ENCODE measurements at places on chromosomes 11 and 22. TPM values are rescaled to one million over a fixed set of nuclear protein-coding genes. Genes with fewer than 3 reads are reported as not detected.

GRCh38 chr11:66879000-66879399, 22.1 kb downstream of the LRFN4 start:
- H3K27me3 ChIP-seq: no peaks in the 10 kb centered on the region
- peaks cover 72% of the 10 kb centered on the region for H3K4me1 ChIP-seq
- no peak overlapping the region for H3K27ac ChIP-seq
- DNase-seq: no peak
- no peak overlapping the region for H3K4me3 ChIP-seq

Gene CRYBB3
- 0.13 TPM for total RNA-seq

DNA sequence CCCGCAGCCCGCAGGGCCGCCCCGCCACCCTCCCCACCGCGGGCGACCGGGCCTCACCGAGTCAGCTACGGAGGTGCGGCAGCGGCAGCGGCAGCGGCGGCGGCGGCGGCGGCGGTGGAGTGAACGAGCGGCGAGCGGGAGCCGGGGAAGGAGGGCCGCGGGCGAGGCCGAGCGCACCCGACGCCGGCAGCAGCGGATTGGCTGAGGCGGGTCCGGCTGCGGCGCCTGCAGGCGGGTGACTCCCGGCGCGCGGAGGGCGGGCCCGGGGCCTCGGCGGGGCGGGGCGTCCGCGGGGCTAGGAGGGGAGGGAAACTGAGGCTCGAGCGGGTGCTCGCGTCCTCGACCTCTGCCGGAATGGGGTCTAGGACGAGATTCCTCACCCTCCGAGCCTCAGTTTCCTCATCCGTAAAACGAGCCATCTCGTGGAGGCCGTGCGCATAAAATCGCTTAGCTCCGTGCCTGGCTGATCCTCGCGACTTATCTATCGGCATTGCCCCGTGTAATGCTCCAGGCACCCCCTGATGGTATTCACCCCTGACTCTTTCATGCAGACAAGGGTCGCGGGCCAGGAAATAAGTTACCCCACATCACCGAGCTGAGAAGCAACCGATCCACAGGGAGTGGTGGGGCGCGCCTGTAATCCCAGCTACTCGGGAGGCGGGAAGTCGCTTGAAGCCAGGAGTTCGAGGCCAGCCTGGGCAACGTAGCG, at the start of gene CPT1A:
CPT1A (minus strand) TSS at position 199 of the 709 bp plus-strand sequence. CDS start 26,442 bp downstream, outside the sequence.
- H3K4me3 ChIP-seq: peak within 1 kb of the TSS; percentile 62
- peaks cover 72% of the 10 kb centered on the region for H3K4me1 ChIP-seq
- H3K27me3 ChIP-seq: peaks cover 33% of the 10 kb centered on the region
- H3K36me3 ChIP-seq: no peaks in the 10 kb centered on the region

Gene APOBEC3B
- 1.7 TPM for total RNA-seq

DNA sequence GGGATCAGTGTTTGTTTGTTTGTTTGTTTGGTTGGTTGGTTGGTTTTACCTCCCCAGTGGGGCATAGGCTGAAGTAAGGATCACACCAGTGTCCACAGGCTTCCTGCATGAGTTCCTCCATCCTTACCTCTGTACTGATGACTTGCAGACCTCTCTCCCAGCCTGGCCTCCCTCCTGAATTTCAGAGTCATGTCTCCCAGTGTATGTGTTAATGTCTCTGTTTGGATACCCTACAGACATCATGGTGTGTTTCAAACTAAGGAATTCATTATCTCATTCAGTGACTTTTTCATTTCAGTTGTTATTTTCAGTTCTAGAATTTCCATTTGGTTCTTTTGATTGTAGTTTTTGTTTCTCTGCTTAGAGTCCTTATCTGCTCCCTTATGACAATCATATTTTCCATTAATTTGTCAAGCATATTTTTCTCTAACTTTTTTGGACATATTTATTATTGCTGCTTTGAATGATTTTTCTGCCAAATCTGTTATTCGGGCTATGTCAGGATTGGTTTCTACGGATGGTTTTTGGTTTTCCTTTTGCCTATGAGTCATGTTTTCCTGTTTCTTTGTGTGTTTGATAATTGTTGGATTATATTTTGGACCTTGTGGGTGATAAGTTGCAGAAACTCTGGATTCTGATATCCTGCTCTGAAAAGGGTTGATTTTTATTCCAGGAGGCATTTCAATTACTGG, 23.6 kb downstream of the MYEOV start:
- no peak for DNase-seq
- H3K4me1 ChIP-seq: peaks cover 40% of the 10 kb centered on the region
- no peak overlapping the region for H3K27ac ChIP-seq
- H3K4me3 ChIP-seq: no peak overlapping the region
- no peaks in the 10 kb centered on the region for H3K27me3 ChIP-seq

DNA sequence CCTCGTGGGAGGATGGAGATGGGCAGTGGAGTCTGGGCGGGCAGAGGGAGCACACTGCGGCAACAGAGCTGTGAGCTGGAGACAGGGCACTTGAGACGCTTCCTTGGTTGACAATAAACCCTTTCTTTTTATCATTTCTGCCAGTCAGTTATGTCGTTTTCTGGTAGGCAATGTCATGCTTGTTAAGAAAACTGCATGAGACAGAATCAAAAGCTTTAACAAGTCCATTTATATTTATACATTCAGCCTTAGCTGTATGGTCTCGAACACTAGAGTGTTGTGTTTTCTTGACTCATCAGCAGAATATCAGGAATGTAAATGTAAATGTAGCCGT, 31.9 kb downstream of the PPFIA1 start:
- no peak overlapping the region for H3K4me3 ChIP-seq
- peaks cover 6% of the 10 kb centered on the region for H3K36me3 ChIP-seq
- no peak for DNase-seq
- peaks cover 4% of the 10 kb centered on the region for H3K4me1 ChIP-seq
- H3K27ac ChIP-seq: no peak overlapping the region

GRCh38 chr11:115889712-115890111, 385.5 kb upstream of the CADM1 start:
- H3K4me1 ChIP-seq: peaks cover 9% of the 10 kb centered on the region
- no peak overlapping the region for H3K4me3 ChIP-seq
- H3K27me3 ChIP-seq: peaks cover 5% of the 10 kb centered on the region
- no peaks in the 10 kb centered on the region for H3K36me3 ChIP-seq
- no peak for DNase-seq

DNA sequence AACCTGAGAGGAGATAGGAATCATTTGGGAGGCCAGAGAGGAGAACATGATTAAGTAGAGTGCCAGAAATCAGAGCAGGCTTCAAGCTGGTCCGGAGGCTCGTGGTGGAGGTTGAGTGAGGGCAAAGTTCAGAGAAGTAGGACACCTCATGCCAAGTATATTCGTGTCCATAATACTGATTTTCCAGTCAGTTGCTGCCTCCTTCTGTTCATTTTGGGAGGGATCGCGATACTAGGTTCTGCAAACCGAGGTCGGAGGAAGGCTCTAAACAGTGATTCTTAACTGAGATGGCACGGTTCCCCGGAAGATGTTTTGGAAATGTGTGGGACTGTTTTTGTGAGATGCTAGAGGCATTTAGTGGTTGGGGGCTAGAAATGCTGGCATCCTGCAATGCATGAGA, 13.6 kb upstream of the CD3E start:
- no peaks in the 10 kb centered on the region for H3K36me3 ChIP-seq
- H3K4me1 ChIP-seq: no peaks in the 10 kb centered on the region
- H3K4me3 ChIP-seq: no peak overlapping the region
- peak; percentile 28 for DNase-seq
- peaks cover 5% of the 10 kb centered on the region for H3K27me3 ChIP-seq

GRCh38 chr22:42473484-42474193, 41.4 kb upstream of the NFAM1 start:
- DNase-seq: peak; percentile 54
- peaks cover 9% of the 10 kb centered on the region for H3K27me3 ChIP-seq
- H3K27ac ChIP-seq: no peak overlapping the region

GRCh38 chr11:41879214-41879613, 419.8 kb upstream of the LRRC4C start:
- no peaks in the 10 kb centered on the region for H3K36me3 ChIP-seq
- no peak overlapping the region for H3K4me3 ChIP-seq
- no peaks in the 10 kb centered on the region for H3K4me1 ChIP-seq
- no peak for DNase-seq

DNA sequence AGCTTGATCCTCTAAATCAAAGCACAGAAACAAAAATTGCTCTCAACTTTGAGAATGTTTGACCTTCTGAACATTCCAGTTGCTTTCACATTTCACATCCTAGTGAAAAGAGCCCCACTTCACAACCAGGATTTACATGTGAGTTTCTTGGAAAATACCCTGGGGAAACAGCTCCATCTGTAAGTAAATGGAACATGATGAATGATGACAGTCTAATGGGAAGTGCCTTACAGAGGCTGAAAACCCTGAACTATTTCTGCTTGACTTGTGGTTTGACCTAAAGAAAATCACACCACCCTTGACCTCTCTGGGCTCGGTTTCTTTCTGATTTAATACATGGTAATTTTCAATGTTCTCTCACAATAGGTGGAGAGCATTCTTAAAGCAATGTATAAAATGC, 499.4 kb upstream of the API5 start:
- H3K4me3 ChIP-seq: no peak overlapping the region
- H3K36me3 ChIP-seq: no peaks in the 10 kb centered on the region
- H3K4me1 ChIP-seq: no peaks in the 10 kb centered on the region
- no peaks in the 10 kb centered on the region for H3K27me3 ChIP-seq
- H3K27ac ChIP-seq: no peak overlapping the region
- DNase-seq: peak; percentile 14

Gene RIC3
- 0.18 TPM for total RNA-seq

- H3K27ac ChIP-seq: no peak overlapping the region
- peaks cover 9% of the 10 kb centered on the region for H3K4me1 ChIP-seq
- no peak for DNase-seq
- H3K4me3 ChIP-seq: no peak overlapping the region
Observed at GRCh38 chr22:31127181-31127772, 4.5 kb downstream of the INPP5J start.

GRCh38 chr11:97973352-97973857, 1047.3 kb upstream of the CNTN5 start:
- H3K4me3 ChIP-seq: no peak overlapping the region
- no peak overlapping the region for H3K27ac ChIP-seq
- H3K36me3 ChIP-seq: no peaks in the 10 kb centered on the region
- DNase-seq: no peak

GRCh38 chr22:49582181-49582580, 245.5 kb downstream of the BRD1 start:
- no peak overlapping the region for H3K27ac ChIP-seq
- DNase-seq: peak; percentile 54
- no peaks in the 10 kb centered on the region for H3K4me1 ChIP-seq

DNA sequence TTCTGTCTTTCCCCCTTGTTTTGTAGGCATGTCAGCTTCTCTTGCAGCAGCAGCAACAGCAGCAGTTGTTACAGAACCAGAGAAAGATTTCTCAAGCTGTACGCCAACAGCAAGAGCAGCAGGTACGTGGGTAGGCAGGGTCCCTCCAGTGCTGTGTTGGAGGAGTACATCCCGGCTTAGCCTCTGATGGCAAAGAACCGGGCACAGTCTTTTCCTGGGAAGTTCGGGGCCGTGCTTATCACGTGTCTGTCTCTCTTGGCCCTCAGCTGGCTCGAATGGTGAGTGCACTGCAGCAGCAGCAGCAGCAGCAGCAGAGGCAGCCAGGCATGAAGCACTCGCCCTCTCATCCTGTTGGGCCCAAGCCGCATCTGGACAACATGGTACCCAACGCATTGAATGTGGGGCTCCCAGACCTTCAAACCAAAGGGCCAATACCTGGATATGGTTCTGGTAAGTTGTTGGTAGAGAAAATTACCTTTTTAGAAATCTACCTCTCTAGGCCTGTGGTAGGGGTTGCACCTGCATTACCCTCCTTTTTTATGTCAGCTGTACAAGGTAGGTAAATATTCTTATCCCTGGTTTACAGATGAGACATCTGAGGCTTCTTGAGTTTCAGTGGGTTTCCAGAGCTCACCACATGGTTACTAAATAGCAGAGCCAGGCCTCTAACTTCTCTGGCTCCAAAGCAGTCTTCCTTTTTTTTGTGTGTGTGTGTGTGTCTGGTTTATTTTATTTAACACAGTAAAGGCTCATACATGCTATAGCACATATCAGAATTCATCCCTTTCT, 45.2 kb upstream of the ADSL start:
- no peak overlapping the region for H3K27ac ChIP-seq
- no peaks in the 10 kb centered on the region for H3K27me3 ChIP-seq
- DNase-seq: no peak
- no peak overlapping the region for H3K4me3 ChIP-seq
- no peaks in the 10 kb centered on the region for H3K4me1 ChIP-seq

Gene PTPN5
- total RNA-seq: 0.18 TPM

- no peaks in the 10 kb centered on the region for H3K4me1 ChIP-seq
- H3K27me3 ChIP-seq: peaks cover 5% of the 10 kb centered on the region
- DNase-seq: no peak
- H3K4me3 ChIP-seq: no peak overlapping the region
- H3K36me3 ChIP-seq: no peaks in the 10 kb centered on the region
Observed at GRCh38 chr11:124937336-124937935, 1.6 kb upstream of the HEPACAM start.
